ENCODE measurements at places on chromosomes 2 and 18. TPM values are rescaled to one million over a fixed set of nuclear protein-coding genes. Genes with fewer than 3 reads are reported as not detected.

GRCh38 chr2:147030966-147031720 lies 813.7 kb upstream of the ACVR2A start:
- H3K36me3 ChIP-seq: no peaks in the 10 kb centered on the region
- no peak overlapping the region for H3K4me3 ChIP-seq
- no peaks in the 10 kb centered on the region for H3K4me1 ChIP-seq
- peaks cover 2% of the 10 kb centered on the region for H3K27me3 ChIP-seq
- H3K27ac ChIP-seq: no peak overlapping the region
- DNase-seq: no peak

- no peak overlapping the region for H3K27ac ChIP-seq
- H3K36me3 ChIP-seq: no peaks in the 10 kb centered on the region
- H3K27me3 ChIP-seq: peaks cover 16% of the 10 kb centered on the region
These were observed 30.3 kb downstream of the COLEC11 start for GRCh38 chr2:3625186-3625585.

DNA sequence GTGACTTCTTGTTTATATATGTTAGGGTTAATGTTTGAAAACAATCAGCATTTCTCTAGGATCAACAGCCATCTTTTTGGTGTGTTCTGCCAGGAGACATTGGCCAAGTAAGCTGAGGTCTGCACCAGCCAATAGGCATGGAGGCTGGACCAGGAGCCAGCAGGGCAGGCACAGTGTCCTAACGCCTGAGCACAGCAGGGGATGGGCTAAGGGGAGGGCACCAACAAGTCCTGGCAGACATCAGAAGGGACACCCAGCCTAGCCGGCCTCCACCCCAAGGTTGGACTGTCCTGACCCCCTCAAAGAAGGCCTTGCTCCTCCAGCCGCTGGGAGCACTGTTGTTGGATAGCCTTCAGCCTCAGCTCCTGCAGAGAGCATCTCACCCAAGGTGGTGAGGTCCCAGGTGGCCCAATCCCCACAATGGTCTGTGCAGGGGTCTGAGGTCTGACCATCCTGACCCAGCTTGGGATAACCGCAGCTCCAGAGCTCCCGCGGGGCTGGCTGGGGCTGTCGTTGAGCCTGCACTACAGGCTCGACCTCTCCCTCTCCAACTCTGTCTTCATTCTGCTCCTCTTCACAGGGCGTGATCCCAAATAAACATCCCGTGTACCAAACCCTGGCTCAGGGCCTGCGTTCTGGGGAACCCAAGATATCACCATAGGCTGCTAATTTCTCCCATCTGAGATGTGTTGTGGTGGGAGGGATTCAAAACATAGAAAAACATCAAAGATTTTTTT lies 8.1 kb downstream of the TEX44 start:
- H3K27me3 ChIP-seq: peaks cover 7% of the 10 kb centered on the region
- no peak overlapping the region for H3K4me3 ChIP-seq
- H3K4me1 ChIP-seq: peaks cover 10% of the 10 kb centered on the region
- no peak for DNase-seq
- H3K27ac ChIP-seq: no peak overlapping the region

GRCh38 chr2:201320257-201320656 lies 36.9 kb downstream of the FLACC1 start:
- no peak for DNase-seq
- H3K36me3 ChIP-seq: peaks cover 34% of the 10 kb centered on the region
- no peaks in the 10 kb centered on the region for H3K4me1 ChIP-seq
- H3K27me3 ChIP-seq: no peaks in the 10 kb centered on the region

DNA sequence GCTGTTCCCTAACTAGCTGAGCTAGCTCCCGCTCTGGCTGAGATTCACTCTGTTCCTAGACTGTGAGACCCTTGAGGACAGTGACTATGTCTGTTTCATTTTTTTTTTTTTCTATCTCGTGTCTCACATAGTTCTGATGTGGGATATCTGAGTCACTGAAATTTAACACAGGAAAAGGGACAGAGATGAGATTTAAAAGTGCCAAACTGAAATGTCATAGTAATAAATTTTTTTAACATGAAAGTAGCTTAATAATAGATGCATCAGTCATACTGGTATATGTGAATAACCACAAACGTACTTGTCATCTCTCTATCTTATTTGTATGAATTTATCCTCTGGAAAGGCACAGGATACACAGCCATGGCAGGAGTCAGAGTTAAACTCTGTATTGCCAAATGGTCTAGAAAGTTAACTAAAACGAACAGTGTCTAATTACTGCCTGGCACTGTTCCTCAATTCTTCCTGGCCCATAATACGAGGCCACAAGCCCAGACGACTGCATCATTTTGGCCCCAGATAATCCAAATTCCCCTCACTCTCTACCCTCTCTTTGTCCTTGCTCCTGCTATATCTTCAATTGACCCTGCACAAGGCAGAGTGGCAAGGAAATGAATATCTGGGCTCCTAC lies 87.5 kb downstream of the SATB2 start:
- no peak overlapping the region for H3K4me3 ChIP-seq
- H3K4me1 ChIP-seq: no peaks in the 10 kb centered on the region
- DNase-seq: no peak
- no peaks in the 10 kb centered on the region for H3K36me3 ChIP-seq

- DNase-seq: no peak
- no peaks in the 10 kb centered on the region for H3K4me1 ChIP-seq
- no peaks in the 10 kb centered on the region for H3K36me3 ChIP-seq
- no peak overlapping the region for H3K27ac ChIP-seq
- H3K4me3 ChIP-seq: no peak overlapping the region
- peaks cover 29% of the 10 kb centered on the region for H3K27me3 ChIP-seq
These were observed 26.8 kb upstream of the LDLRAD4 start for GRCh38 chr18:13191779-13192178.

GRCh38 chr18:21499997-21500396 lies 100.5 kb downstream of the ESCO1 start:
- no peak overlapping the region for H3K4me3 ChIP-seq
- H3K36me3 ChIP-seq: no peaks in the 10 kb centered on the region
- peaks cover 2% of the 10 kb centered on the region for H3K4me1 ChIP-seq
- no peaks in the 10 kb centered on the region for H3K27me3 ChIP-seq
- DNase-seq: no peak

DNA sequence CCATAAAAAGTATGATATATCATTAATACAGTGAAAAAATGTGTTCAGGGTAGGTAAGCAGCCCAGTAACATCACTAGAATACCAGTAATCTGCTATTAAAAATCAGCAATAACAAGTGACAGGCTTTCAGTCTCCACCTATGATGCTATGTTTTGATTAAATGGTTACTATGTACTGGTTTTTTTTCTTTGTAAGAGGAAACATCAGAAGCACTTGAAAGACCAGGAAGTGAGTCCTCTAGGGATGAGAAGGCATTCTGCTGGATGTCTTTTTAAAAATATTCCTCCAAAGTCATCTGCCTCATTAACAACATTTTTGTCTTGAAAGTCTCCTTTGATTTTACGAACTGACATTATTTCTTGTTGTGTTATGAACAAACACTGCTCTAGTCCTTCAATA lies 136.0 kb upstream of the FAM98A start:
- no peak overlapping the region for H3K4me3 ChIP-seq
- no peaks in the 10 kb centered on the region for H3K4me1 ChIP-seq

DNA sequence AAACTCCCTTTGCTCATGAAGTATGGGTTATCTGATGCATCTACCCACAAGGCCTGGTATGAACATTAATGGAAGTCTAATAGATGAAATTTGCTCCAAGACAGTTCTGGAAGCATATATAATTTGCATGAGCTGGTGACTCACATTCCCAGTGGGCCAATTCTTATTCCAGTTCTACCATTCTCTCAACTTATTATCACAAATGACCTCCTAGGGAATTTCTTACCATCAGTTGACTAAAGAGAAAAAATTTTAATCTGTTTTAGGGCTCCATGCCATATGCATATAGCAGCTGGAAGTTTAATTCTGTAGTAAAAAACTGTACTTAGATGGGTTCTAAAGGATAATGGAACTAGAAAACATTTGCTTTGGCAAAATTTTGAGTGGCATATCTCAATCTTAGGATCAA lies 165.2 kb upstream of the COL3A1 start:
- H3K4me3 ChIP-seq: no peak overlapping the region
- H3K27me3 ChIP-seq: no peaks in the 10 kb centered on the region
- no peaks in the 10 kb centered on the region for H3K4me1 ChIP-seq
- no peak for DNase-seq

GRCh38 chr2:175227393-175227792 lies 45.9 kb upstream of the ATP5MC3 start:
- peak overlapping the region; percentile 34 for H3K27ac ChIP-seq
- no peak for DNase-seq
- H3K4me1 ChIP-seq: peaks cover 13% of the 10 kb centered on the region
- no peak overlapping the region for H3K4me3 ChIP-seq

DNA sequence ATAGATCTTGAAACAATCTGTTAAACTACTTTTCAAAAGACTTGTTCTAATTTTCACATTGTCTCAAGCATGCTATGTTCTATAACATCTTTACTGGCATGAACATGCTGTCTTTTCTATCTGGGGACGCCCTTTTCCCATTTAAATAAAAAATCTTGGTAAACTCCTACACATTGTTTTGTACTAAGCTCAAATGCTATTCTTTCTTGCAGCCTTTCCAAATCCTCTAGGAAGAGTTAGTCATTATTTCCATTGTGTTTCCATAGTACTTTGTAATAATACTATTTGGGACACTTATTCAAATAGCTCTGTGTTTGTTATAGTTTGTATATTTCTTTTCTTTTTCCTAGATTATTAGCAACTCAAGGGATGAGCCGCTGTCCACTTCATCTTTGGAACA lies 828.6 kb upstream of the FSHR start:
- no peak for DNase-seq
- peaks cover 2% of the 10 kb centered on the region for H3K27me3 ChIP-seq
- H3K4me3 ChIP-seq: no peak overlapping the region
- H3K27ac ChIP-seq: no peak overlapping the region
- no peaks in the 10 kb centered on the region for H3K36me3 ChIP-seq

DNA sequence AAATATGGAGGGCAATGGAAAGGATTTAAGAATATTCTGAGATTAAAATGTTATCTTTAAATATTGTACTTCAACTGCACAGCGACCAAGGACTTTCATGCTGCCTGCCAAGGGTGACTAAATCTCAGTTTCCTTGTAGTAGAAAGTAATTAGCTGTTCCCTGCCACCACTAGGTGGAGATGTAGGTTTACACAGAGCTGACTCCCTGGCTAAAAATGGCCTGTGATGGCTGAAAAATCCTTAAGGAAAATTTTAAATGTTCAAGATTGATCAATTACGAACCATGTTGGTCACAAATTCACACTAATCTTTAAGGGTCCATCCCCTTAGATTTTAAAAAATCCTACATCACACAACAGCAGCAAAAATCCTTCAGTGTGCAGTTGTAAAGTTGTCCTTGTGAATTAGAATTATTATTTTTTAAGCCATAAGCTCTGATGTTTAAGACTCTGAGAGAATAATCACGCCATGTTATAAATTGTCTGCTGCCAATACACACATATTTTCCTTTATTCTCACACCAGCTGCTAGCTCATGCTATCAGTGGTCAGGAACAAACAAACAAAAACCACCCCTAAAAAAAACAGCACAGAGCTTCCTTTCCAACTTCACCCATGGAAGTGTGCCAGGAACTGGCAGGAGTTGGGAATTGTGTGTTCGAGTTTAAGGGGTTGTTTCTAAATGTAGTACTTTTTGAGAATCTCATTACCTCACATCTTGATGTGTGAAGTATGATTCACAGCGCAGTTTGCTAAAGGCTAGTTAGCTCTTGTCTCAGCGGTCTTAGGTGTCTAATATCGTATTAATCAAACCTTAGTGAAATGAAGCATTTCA lies 399.8 kb downstream of the TMEM182 start:
- H3K27me3 ChIP-seq: peaks cover 2% of the 10 kb centered on the region
- DNase-seq: peak; percentile 59
- H3K4me3 ChIP-seq: no peak overlapping the region
- no peaks in the 10 kb centered on the region for H3K36me3 ChIP-seq
- no peaks in the 10 kb centered on the region for H3K4me1 ChIP-seq

GRCh38 chr2:149902081-149902480 lies 314.5 kb upstream of the MMADHC start:
- H3K4me3 ChIP-seq: no peak overlapping the region
- no peaks in the 10 kb centered on the region for H3K36me3 ChIP-seq
- H3K27me3 ChIP-seq: no peaks in the 10 kb centered on the region
- no peak for DNase-seq

GRCh38 chr2:167017021-167017420 lies 128.7 kb downstream of the XIRP2 start:
- no peaks in the 10 kb centered on the region for H3K4me1 ChIP-seq
- DNase-seq: no peak
- H3K27me3 ChIP-seq: no peaks in the 10 kb centered on the region
- H3K36me3 ChIP-seq: no peaks in the 10 kb centered on the region

DNA sequence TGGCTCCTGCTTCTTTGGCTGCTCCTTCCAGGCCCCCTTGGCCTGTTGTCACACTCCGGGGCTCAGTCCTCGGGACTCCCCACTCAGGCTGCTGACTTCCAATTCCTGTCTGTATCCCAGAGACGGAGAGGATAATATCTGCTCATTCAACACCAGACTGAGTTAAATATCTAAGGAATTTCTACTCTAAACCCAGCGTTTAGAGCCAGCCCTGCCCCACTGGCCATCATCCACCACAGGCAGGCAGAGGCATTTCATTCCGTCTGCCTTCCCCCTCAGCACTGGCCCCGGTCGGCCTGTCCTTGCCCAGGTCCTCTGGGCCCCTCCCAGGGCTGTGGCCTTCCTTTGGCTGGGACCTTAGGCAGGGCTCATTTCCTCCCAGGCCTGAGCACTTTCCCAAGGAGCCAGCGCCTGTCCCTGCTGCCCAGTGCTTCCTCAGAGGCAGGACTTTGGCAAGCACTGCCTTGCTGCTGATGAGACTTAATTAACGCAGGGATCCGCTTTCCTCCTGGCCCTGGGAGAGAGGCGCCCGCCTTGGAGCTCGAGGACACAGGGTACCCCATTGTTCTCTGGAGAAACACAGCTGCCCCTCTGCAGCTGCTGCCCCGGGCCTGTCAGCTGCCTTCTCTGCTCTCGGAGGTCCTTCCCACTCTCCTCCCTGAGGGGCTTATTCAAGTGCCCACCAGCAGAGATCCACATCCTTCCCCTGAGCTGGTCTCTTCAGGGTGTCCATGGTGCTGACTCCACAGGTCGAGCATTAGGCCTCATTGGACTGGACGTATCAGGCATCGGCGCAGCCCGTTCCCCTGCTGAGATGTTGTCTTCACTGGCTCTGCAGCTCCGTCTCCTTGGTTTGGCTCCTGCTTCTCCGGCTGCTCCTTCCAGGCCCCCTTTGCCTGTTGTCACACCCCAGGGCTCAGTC lies 42.8 kb downstream of the ATOH8 start:
- H3K27ac ChIP-seq: no peak overlapping the region
- no peak overlapping the region for H3K4me3 ChIP-seq
- H3K27me3 ChIP-seq: peaks cover 17% of the 10 kb centered on the region
- no peaks in the 10 kb centered on the region for H3K36me3 ChIP-seq

DNA sequence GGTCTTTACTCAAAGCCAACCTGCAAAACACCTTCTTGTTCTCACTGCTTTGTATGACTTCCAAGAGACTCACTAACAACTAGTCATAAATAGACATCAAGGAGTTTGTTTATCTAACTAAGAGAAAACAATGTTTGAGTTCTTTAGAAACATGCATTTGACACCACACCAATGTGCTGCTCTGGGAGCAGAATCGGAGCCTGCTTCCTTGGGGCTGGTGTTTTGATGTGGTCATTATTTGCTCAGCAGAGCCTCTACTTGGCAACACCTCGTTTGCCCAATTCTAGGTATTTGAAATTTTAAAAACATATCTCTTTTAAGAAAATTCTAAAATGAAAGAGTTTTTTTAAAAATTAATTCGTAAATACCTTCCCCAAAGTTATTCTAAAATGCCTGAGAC lies 167.5 kb downstream of the BCL2 start:
- peaks cover 68% of the 10 kb centered on the region for H3K4me1 ChIP-seq
- no peaks in the 10 kb centered on the region for H3K27me3 ChIP-seq
- no peak overlapping the region for H3K4me3 ChIP-seq

METTL8 gene
- total RNA-seq: 42.9 TPM

SLC8A1 gene
- total RNA-seq: 3.4 TPM

ACTG2 gene
- total RNA-seq: not detected

APLF gene
- total RNA-seq: 2.0 TPM

PAIP2B gene
- total RNA-seq: 0.64 TPM
